Retinal pigment epithelial cell (primary cell): ENCODE measurements at places on chromosomes 11 and 22.

GRCh38 chr22:41341990-41342389, 39.8 kb upstream of the TEF start:
- DNase-seq: no peak

GRCh38 chr11:35419184-35419829, at the start of gene SLC1A2:
Gene SLC1A2 (minus strand): TSS chr11:35419558. CDS start chr11:35418966, 592 bp downstream.
- no peak for DNase-seq

DNA sequence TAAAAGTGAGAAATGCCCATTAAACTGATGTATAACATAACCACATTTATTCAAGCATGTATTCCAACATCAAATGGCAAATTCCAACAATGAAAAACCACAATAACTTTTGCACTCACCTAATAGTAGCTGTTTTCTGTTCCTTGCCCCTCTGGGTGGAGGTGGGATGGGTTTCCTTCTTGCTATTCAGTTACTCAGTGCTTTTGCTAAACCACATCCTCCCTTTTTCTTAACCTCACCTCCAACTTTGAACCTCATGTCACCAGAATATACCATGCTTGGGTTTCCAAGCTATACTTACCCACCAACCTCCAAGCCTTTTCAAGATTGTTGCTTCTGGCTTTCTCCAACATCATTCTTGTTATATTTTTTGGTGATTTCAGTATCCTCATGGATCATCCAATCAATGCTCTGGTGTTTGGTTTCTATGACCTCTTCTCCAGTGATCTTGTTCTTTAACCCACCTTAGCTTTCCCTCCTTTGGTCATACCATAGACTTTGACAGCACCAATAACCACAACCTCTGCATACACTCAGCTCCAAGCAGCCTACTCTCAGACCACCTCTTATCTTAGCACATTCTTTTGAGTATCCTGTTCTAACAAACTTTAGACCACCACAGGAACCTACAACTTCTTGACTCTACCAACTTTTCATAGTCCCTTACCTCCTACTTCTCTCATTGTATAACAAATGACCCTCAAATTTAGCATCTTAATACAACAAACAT, 3.2 kb upstream of the CCDC15 start:
- DNase-seq: no peak

- no peak for DNase-seq
Measured at GRCh38 chr11:78354408-78355308, 63.0 kb downstream of the GAB2 start.

DNA sequence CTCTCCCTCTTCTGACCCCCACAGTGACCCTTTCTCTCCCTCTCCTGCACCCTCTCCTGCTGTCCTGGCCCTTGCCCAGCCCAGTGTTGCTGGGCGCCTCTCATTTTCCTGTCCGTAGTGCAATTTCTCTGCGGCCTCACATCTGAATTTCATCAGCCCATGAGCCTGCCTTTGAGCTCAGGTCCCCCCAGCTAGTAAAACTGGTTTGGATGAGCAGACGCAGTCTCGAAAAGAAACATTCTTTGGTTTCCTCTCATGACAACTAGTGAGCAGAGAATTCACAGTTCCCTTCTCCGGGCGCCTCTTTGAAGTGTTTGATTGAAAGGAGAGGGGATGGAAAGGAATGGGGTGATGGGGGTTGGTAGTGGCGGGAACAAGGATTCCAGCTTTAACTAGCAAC, 126.0 kb upstream of the CADM1 start:
- DNase-seq: no peak

DNA sequence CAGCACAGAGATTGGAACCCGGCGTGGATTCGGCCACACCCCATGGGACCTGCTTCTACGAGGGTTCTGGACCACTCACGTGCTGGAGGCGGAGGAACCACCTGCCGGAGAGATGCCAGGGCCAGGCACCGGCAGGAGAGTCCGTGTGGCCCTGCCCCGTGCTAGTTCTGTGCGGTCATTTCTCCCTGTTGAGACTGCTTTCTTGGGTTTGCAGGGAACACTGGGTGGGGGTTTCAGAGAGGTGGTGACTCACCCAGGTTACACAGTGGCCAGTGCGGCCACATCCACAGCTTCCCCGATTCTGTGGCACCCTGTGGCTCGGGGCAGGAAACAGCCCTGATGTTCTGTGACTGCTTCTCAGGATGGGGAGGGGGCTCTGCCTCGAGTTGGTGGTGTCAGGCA, 3.6 kb upstream of the PHLDA2 start:
- no peak for DNase-seq

DNA sequence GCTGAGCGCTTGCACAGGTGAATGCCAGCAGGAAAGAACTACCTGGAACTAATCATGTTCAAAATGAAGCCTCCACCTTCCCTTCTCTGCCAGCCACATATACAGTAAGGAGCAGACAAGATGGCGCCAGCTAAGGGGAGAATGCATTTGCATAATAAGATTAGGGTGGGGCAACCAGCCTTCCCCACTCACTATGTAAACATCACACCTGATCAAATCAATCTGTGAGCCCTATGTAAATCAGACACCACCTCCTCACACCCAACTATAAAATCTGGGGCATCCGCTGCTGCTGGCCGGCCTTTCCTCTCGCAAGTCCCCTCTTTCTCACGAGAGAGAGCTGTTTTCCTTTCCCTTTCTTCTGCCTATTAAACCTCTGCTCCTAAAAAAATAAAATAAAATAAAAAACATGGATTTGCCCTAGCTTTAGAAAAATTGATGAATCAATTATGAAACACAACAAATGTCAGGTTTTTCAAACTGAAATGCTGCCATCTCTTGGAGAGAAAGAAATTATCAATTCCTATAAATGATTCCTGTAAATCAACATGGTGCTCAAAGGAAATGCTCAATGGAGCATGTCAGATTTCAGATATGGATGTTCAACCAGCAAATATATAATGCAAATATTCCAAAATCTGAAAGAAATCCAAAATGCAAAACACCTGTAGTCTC, 108.9 kb downstream of the SGSM3 start:
- no peak for DNase-seq

- DNase-seq: no peak
Measured at GRCh38 chr11:90919332-90919731, 696.5 kb upstream of the CHORDC1 start.
